ENCODE measurements at places on chromosomes 3 and 15.

GRCh38 chr3:170740726-170741591 is 129.0 kb downstream of the RPL22L1 start:
- DNase-seq = no peak

- DNase-seq = no peak
Observed at GRCh38 chr3:63955830-63956545, 43.8 kb upstream of the SCAANT1 start.

DNA sequence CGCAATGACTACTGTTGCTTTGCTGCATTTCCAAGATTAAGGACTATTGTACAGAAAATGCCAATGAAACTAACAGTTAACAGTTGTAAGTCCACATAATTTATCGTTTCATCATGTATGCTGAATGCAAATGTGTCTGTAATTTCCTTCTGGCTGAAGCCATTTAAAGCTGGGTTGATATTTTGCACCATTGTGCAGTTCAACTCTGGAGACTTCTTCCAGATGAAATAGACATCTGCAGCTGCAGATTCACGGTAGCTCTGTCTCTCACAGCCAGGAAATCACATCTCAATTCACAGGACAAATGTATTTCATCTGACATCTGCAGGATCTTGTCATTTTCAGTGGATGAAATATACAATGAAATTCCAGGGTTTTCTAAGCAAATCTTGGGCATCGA is 145.4 kb downstream of the CHL1 start:
- no peak for DNase-seq

DNA sequence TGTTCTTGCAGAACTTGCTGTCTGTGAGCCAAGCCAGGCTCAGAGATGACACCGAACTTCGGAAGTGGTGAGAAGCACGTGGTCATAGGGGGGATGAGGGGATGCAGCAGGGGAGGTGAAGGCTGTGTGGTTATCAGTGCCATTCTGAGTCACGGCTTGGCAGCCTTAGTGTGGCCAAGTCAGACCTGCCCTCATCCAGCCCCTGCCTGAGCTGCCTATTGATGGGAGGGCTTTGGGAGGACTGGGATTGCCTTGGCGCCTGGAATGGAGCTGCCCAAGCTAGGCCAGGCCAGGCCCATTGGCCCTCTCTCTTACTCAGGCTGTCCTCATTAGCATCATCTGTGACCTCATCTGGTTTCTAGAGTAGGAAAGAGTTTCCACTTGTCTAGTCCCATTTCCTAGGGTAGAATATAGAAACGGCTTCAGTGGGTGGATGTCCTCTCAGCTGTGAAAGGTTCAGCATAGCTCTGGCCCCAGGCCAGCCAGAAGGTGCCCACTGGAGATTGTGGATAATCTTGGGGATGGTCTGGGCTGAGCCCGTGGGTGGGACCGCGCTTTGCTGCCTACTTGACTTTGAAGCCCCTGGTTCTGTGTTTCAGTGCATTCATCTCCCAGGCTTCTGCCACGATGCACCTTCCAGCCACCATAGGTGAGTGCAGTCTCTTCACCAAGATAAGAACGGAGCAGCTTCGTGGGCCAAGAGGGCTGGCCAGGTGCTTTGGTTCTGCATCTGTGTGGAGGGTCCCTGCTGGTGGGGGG is 7.2 kb downstream of the FAH start:
- no peak for DNase-seq

- DNase-seq = no peak
Observed at GRCh38 chr3:64621726-64622395, 65.9 kb downstream of the ADAMTS9 start.

- no peak for DNase-seq
Observed at GRCh38 chr15:67882487-67883233, 42.8 kb upstream of the RNU6-1 start.

GRCh38 chr3:43522727-43523362 is 99.0 kb downstream of the ANO10 start:
- DNase-seq = no peak

GRCh38 chr15:94203306-94203705 is 28.1 kb upstream of the MCTP2 start:
- no peak for DNase-seq

DNA sequence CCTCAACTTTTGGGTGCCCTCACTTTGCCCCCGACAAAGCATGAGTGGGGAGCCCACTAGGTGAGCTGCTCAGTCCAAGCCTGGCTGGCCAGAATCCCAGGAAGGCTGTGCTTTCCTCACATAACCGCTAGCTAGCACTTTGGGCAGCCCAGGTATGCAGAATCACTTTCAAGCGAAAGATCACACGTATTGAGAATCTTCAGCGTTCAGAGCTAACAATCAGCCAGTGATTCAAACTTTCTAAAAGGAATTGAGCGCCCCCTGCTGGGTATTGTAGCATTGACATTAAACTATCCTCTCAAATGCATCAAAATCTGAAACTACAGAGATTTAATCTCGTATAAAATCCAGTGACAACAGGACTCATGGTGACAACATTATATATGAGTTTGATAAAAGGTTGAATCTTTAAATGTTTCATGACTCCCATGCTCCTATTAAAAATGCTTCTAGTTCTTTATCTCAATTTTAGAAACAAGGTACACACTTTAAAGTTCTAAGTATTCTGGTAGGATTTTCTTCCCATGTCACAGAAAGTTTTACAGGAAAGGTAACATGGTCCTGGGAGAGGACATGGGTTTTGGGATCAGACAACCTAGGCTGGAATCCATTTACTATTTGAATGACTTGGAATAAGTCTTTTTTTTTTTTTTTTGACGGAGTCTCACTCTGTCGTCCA is 11.8 kb downstream of the ANAPC13 start:
- DNase-seq = peak; percentile 78

GRCh38 chr3:153215966-153216365 is 53.9 kb downstream of the RAP2B start:
- no peak for DNase-seq

- no peak for DNase-seq
Observed at GRCh38 chr3:152550284-152550683, 281.6 kb downstream of the MBNL1 start.

DNA sequence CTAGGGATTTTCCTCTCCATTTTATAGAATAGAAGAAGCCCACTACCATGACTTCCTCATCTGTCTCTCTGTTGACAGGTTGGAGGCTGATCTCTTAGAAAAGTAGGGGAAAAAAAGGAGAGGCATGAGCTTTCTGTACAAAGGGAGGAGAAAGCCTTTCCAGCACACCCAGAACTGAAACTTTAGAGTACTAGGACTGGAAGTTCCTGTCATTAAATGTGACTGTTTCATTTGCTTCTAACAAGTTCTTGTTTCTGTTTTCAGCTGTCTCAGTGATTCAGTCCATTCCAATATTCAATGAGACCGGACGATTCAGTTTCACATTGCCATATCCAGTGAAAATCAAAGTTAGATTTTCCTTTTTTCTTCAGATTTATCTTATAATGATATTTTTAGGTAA is 39.0 kb downstream of the INTS14 start:
- DNase-seq = no peak

DNA sequence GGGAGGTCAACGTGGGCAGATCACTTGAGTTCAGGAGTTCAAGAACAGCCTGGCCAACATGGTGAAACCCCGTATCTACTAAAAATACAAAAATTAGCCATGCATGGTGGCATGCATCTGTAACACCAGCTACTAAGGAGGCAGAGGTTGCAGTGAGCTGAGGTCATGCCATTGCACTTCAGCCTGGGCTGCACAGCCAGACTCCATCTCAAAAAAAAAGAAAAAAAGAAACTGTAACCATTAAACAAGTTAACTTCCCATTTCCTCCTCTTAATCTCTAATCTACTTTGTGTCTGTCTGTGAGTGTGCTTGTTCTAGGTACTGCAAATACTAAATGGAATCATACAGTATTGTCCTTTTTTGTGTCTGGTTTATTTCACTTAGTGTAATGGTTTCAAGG is 2.7 kb downstream of the RBM6 start:
- DNase-seq = no peak

DNA sequence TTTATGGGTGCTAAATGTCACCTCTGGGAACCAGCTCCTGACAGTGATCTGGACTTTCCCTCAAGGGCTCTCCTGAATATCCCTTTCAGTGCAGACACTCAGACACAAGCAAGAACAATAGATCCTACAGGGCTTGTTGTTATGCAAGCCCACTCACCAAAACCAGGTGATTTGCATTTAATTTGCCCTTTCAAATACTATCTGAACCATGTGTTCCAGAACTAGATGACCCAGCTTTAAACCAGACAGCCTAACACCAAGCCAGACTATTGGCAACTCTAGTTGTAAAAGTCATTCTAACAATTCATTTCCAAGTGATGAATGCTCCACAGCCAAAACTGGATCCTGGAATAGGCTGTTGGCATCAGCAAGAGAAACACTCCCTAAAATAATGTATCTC is 5.6 kb upstream of the ATP8B4 start:
- DNase-seq = no peak

DNA sequence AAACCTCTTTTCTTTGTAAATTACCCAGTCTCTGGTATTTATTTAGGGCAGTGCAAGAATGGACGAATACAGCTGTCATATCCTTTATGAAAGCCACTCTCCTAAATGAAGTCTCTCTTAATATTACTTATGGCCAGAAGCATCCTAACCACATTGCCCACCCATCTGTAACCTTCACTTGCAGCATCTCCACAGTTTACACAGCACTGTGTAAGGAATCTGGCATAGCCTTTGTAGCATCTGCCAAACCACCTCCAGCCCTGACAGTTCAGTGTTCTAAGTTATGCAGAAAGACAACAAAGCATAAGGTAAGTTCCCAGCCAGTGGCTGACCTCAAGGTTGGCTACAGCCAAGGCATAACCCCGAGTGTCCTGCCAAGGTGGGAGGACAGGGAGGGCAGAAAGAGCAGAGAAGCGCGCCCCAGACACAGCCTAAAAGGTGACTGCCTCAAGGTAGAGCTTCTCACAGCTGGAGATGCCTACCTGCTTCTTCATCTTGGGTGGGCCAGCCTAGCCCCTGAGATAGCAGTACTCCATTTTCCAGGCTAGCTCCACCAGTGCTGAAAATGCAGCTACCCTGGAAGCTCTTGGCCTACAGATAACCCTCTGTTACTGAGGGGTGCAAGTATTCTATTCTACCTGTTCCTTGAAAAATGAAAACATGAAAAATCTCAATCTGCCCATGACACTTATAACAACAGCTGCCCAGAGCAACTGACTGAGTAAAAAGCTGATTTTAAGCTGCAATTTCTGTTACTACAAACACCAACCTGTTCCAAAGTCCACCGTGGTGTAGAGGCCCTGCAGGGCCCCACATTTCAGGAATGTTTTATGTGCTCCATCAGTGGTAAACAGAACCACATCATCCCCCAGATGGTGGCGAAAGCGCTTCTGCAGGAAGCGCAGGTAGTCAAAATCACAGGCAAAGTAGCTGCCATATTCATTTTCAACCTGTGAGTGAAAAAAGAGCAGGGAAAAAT is 39.3 kb downstream of the GLB1 start:
- no peak for DNase-seq

DNA sequence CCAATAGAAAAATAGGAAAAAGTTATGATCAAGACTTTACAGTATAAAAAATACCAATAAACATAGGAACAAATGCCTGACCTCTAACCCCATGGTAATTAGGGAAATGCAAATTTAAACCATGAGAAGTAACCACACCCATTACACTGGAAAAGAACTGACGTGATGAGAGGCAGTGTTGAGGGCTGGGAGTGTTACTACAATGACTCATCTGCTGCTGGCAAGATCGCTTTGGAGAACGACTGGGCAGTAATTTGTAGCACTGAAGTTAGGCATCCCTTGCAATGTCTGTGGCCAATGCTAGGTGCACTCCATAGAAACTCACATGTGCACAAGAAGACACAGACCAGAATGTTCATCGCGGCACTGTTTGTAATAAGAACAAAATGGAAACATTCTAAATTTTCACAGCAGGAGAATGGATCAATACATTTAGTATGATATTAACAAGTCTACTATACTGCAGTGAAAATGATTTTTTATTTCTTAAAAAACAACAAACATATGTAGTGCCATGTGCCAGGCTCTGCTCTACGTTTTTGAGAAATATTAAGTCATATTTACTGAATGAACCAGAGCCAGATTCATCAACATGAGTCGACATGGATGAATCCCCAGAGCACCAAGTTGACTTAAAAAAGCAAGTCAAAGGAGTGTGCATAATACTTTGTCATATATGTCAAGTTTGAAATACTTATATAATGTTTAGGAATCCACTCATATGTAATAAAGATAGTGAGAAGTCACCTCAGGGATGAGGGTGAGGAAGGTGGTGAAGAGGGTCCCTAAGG is 37.6 kb upstream of the EPHB3 start:
- no peak for DNase-seq

DNA sequence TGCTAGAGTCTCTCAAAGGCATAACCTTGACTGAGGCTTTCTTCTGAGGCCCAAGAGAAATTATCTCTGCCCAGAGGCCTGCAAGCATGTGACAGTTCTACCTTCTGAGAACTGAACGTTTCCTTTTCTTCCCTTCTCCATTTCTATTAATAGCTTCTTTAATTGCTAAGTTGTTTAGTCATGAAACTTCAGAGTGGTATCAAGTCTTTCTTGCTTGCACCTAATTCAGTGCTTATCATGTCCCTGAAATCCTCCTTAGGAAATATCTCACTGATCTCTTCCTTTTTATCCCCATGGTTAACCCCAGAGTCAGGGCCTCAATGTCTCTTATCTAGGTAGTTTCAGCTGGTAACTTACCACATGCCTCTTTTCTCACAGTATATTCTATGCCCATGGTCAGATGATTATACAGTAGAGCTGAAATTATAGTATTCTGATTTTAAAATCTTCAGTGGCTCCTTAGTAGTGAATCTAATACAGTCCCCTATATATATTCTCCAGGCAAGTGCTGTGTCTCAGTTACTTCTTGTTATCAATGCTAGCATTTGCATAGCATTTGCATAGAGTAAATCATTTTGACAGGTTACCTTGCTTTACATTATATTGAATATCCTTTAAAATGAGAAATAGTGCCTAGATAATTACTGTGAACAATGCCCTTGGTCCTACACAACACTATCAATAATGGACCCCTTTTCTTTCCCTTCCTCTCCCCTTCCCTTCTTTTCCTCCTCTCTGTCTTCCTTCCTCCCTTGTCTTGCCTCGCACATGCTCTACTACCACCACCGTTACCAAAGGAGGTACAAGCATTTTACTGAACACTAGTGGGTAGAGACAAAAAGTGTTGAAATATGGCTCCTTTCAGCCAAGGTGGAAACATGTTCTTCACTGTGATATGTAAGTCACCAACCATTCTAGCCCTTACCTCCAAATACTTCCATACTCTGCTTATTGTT is 33.0 kb downstream of the KBTBD8 start:
- no peak for DNase-seq

DNA sequence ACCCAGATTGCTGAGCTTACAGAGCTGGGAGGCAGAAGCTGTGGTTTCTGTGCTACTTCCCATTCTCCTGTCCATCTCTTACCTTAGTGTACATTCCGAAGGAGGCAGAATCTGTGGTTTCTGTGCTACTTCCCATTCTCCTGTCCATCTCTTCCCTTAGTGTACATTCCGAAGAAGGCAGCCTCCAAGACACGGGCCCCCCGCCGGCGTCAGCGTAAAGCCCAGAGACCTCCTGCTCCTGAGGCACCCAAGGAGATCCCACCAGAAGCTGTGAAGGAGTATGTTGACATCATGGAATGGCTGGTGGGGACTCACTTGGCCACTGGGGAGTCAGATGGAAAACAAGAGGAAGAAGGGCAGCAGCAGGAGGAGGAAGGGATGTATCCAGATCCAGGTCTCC is 11.2 kb downstream of the NUTM1 start:
- DNase-seq = no peak
